Inflammatory macrophage treated with lipopolysaccharide for 1 hour (primary cell): ENCODE measurements at places on chromosomes 16 and 17.

DNA sequence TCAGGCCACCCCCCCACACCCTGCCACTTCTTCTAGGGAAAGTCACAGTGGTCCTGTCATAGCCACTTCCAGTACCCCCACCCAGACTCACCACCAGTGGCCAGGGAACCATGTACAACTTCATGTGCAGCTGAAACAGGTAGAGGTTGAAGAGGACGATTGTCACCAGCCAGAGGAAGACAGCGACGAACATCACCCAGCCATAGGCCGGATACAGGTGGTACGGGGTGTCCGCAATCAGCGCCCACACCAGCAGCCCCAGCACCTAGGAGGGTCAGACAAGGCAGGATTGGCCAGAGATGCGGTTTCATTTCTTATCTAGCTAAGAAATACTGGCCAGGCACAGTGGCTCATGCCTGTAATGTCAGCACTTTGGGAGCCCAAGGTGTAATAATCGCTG lies 16.7 kb downstream of the ARL2BP start:
- no peak for DNase-seq

DNA sequence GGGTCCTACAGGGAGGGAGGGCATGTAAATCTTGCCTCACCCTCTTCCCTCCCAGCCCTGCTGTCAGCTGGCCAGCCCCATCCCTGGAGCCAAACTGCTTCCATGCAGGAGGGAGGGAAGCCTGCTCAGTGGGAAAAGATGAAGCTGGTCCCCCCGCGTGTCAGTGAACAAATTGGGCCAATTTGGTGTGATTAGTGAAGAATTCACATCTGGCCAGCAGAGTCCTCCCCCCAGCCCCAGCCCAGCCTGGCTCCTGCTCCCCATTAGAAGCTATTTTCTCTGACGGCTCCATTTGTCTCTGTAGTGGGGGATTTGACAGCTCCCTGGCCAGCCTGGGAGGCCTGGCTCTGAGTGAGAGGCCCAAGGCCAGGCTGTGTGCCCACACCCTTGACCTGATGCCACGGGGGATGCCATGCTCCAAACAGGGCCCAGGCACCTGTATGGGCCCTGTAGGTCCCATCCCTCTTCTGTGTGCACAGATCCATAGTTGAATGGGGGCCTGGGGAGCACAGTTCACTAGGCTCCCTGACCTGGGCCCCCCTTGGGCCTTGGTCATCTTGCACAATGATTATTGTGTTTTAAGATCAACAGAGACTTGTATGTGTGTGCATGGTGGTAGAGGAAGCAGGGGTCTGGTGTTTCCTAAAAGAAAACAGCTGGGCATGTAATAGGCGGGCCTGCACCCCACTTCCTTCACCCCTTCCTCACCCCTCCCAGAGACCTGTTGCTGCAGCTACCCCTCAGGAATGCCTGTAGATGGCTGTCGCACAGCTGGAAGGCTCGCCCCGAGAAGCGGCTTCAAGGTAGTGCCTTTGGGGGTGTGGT lies 50.7 kb upstream of the TAC4 start:
- DNase-seq = no peak

GRCh38 chr16:533391-534123 lies 6.0 kb downstream of the CAPN15 start:
- DNase-seq = no peak

- DNase-seq = no peak
Observed at GRCh38 chr16:73220836-73221235, 172.9 kb upstream of the ZFHX3 start.

GRCh38 chr17:50589095-50589705 lies 28.7 kb downstream of the CACNA1G start:
- DNase-seq = no peak
